NCI-H2171 (cell line): ENCODE measurements at places on chromosomes 3 and 15.
A peak's percentile ranks its signal among the peaks of the same experiment; 100 is the strongest.

DNA sequence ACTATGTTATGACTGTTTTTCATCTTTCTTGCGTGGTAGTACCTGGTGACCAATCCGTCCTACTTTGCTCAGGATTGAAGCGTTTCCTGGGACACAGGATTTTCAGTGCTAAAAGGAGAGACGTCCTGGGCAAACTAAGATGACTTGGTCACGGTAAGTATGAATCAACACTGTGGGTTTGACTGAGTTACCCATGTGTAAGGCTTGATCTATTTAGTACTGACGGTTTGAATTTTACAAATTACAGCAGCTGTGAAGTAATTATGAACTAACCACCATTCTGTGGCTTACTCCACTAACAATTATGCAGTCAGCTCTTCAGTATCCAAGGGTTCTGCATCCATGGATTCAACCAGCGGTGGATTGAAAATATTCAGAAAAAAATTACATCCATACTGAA, 172.9 kb upstream of the FEZF2 start:
- DNase-seq: no peak

GRCh38 chr3:46527239-46527638, 29.5 kb downstream of the RTP3 start:
- no peak for DNase-seq

DNA sequence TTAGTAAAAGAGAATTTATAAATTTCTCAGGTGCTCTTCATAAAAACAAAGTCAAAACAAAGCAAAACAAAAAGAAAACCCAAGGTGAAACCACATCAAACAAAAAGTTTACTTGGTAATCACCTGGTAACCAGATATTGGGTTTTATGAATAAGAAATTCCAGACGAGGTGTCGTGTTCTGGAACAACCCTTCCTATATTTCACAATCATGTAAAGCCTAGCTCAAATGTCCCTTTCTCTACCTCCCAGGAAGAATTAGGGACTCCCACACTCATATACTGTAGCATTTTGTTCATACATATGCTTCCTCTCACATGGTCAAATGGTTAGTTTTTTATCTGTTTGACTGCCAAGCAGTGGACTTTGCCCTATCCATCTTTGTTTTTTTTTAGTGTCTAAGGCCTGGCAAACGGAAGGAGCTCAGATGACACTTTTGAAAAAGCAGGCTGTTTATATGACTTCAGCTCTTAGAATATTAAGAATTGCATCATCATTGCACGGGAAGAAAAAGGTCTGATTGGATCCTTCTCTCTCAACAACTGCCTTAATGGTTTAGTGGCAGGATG, 326.7 kb upstream of the TBL1XR1 start:
- no peak for DNase-seq

DNA sequence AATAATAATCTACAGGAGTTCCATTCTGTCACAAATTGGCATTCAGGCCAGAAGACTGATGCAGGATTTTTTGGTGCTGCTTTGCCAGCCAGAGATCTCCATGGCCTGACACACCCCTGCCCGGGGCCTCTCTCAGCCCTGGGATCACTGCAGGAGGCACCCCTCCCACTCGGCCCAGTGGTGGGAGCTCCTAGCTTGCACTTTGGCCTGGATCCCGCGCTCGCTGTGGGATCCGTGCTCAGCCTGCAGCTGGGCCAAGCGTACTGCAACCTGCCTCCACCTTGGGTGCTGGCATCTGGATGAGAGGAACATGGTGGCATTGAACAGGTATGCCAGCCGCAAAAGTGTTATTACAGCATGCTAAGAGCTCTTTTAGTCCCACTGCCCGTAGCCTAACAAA, 656.7 kb upstream of the CCDC54 start:
- no peak for DNase-seq

- DNase-seq: peak; percentile 13
These were observed 104.3 kb upstream of the PRR20G start for GRCh38 chr3:127392156-127392490.

GRCh38 chr3:45628746-45629145, 34.2 kb downstream of the LIMD1 start:
- DNase-seq: no peak

DNA sequence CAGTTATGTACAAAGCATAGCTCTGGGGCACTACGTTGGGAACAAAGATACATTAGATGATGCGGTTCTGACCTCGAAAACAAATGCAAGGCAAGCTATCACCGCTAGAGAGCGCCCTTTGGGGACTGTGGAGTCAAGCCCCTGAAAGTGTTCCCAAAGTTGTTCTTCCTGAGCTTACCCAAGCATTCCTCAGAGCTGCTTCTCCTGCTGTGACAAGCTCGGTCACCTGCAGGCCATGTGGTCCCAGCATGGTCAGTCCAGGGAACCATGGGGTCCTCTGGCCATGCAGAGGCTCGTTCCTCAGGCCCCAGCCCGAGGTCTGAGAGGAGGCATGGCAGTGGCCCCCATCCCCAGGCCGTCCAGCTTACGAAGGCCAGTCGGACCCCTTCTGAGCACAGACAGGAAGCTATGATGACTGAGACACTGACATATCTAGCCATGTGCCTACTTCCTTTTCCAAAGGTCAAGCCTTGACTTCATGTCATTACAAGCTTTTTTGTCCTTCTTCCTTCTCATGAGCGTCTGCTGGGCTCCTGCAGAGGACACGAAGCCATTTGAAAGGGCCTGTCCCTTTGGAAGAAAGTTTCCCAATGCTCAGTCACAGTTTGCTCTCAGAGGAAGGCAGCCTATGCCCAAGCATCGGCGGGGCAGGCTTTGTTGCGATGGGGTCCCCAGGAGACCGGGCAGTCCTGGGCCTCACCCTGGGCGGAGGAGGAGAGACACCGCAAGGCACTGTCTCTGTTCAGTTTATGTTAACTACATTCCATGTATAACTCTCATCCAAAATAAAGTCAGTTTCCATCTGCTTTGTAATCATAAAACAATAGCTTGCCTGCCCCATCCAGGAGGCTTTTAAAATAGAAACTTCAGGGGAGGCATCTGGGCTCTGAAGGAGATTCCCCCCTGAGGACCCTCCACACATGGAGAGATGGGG, 79.3 kb downstream of the ATP10A start:
- no peak for DNase-seq
